Activated B cell treated with CpG ODN at 0.5 μM for 24 hours (primary cell): ENCODE measurements at places on chromosomes 16 and 17. TPM values are rescaled to one million over a fixed set of nuclear protein-coding genes. Genes with fewer than 3 reads are reported as not detected.

- no peak for DNase-seq
Measured at GRCh38 chr16:26806657-26807056, 260.1 kb upstream of the C16orf82 start.

DNA sequence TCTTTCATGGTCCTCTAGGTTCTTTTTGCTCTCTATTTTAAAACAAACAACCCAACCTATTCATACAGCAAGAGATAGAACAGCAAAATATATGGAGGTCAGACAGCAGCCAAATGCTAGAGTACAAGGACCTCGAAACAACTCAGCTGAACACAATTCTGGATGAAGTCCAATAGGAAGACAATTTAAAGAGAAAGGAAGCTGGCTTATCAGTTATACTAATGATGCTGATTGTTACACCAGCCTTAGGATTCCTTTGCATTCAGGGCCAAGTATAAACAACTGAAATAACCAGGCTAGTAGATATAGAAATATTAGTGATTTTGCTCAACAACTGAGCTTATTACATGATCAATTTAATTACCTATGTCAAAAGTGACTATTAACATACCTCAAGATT is 2.5 kb downstream of the SSH2 start:
- DNase-seq: no peak

HAS3 gene
- 0.71 and 0.82 TPM in 2 replicates for total RNA-seq

EXOC3L1 gene
- not detected in 2 replicates for total RNA-seq

BCAR1 gene
- total RNA-seq: not detected in 2 replicates

C17orf100 gene
- total RNA-seq: 2.9 and 3.5 TPM in 2 replicates

GRCh38 chr17:8041249-8041928 is 2.5 kb downstream of the ALOX15B start:
- DNase-seq: no peak

AXIN2 gene
- 0.17 and 0.27 TPM in 2 replicates for total RNA-seq

- no peak for DNase-seq
Measured at GRCh38 chr17:6439951-6440350, 4.3 kb upstream of the PIMREG start.

DNA sequence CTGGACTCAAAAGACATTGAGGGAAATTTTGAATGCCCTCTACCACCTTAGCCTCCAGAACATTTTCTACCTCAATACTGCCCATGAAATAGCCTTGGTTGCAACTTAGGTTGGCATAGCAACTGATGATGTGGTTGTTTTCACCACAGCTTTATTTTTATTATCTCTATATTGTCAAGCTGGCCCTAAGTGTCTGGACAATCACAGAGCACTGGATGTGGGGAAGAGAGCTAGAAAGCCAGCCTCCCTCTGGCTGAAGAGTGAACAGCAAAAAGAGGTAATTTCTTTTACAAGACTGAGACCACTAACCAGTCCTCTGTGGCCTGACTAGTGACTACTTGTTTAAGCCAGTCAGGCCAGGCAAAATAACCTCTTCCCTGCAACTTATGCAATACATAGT is 159.6 kb downstream of the HS3ST2 start:
- no peak for DNase-seq

DNA sequence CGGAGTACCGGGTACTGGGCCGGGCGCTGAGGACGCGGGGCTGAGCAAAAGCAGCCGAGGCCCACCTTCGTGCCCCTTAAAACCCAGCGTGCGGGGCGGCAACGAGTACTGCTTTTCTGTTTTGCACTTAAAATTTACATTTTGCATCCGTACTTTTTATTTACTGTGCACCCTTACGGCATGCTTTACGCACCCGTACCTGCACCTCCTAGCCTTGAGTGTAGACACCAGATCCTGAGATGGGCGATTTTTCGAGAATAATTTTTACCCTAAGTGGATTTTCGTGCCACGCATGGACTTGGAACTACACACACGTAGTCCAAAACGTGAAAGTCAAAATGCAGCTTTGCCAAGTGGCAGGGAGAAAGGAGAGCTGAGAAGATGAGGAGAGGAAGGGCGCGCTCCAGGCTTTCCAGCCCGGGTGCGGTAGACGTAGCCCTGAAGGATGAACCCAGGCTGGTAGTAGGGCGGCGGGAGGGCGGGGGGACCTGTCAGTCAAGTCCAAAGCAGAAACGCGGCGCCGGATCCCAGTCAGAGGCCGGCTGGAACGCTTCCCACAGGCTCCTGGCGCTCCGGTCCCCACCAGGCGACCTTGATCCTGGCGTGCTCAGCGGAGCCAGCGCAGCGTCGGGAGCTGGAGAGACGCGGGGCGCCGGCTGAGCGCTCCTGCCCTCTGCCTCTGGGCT is 1.2 kb upstream of the CBLN1 start:
- DNase-seq: no peak

- DNase-seq: no peak
Measured at GRCh38 chr16:62969711-62970318, 933.6 kb upstream of the CDH8 start.

DNA sequence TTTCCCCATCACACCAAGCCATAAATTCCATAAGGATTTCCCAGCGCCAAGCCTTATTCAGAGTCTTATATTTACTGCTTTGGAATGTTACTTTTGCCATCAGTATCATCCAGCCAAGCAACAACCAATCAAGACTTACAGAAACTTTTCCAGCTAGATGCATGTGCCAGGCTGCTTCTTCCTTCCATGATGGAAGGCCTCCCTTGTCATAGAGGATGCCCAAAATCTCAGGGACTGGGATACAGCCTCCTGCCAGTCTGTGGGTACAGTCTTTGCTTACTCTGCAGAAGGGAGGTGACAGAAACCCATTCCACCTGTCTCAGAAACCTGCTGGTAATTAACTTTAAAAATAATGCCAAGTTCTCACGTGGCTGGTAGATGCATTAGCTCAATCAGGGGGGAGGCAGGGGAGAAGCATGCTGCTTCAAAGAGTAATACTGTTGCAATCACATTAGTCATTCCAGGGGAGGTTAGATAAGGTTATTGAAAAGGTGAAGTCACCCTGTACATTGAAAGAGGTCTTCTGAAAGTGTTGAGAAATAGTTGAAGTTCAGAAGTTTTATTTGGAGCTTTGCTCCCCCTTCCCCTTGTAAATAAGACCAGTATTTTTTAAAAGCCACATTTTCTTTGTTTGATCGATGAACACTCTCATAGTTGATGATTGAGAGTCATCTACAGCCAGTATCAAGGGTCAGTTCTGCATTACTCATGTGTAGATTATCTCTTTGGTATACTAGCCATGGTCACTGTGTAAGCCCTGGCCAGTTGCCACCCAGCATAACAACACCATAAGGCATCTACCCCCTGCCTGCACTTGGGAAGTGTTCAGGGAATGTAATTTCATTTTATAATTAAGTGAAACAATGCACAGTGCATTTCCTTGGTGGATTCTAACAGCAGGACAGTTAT is 22.2 kb downstream of the HLF start:
- no peak for DNase-seq

- DNase-seq: no peak
Measured at GRCh38 chr16:72159386-72159785, 12.6 kb downstream of the PMFBP1 start.

SDK2 gene
- 1.7 and 2.5 TPM in 2 replicates for total RNA-seq

TBC1D3I gene
- total RNA-seq: 1.5 and 4.4 TPM in 2 replicates

DNA sequence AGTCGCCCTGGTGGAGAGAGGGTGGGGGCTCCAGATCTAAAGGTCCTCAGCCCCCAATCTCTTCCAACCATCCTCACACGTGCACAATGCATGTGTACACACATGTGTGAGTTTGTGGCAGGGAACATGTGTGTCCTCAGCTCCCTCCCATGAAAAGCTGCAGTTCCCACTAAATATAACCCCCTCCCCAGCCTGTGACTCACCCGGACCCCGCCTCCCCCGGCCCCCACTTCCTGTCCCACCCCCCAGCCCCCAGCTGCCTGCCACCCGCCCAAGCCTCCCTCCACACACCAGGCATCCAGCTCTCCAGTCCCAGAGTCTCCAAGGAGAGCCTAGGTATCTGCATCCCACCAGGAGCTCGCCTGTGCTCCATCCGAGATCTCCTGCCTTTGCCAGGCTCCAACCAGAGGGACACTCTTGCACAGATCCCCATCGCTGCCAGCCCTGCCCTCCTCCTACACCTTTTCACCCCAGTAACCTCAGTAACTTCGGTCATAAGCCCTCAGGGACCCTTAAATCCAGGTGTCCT is 3.9 kb downstream of the DLG4 start:
- no peak for DNase-seq

PRAC1 gene
- not detected in 2 replicates for total RNA-seq

BEAN1 gene
- total RNA-seq: not detected in 2 replicates

ABCA8 gene
- total RNA-seq: not detected in 2 replicates

GRCh38 chr17:7480089-7480384 is 606 bp upstream of the ZBTB4 start:
- DNase-seq: no peak
